ENCODE measurements at places on chromosomes 2 and 18. TPM values are rescaled to one million over a fixed set of nuclear protein-coding genes. Genes with fewer than 3 reads are reported as not detected.

The SERPINE2 gene
- total RNA-seq, result 43.8 TPM

The CARF gene
- total RNA-seq, result 24.8 TPM

The CNTNAP5 gene
- 41.0 TPM for total RNA-seq

The ASIC4 gene
- total RNA-seq, result 8.3 TPM

The MEIS1 gene
- 20.7 TPM for total RNA-seq

The CABLES1 gene
- total RNA-seq, result 6.7 TPM

The TMEFF2 gene
- 50.4 TPM for total RNA-seq

The DNAJC5G gene
- not detected for total RNA-seq

The BUB1 gene
- total RNA-seq, result 7.8 TPM

The GPR17 gene
- total RNA-seq, result 6.1 TPM

The VRK2 gene
- total RNA-seq, result 11.2 TPM

The ALPG gene
- not detected for total RNA-seq

The PTPRN gene
- total RNA-seq, result 32.6 TPM

Measured in occipital lobe (tissue), 3 donors.